RWPE2 (cell line): ENCODE measurements at places on chromosomes 13 and 19.

GRCh38 chr19:7654401-7654800 is 14.4 kb upstream of the RETN start:
- DNase-seq: no peak

- no peak for DNase-seq
Measured at GRCh38 chr13:31418186-31418585, 218.4 kb downstream of the B3GLCT start.

GRCh38 chr13:64397701-64398100 is 2832.4 kb downstream of the PCDH9 start:
- DNase-seq: no peak

- DNase-seq: no peak
Measured at GRCh38 chr19:45136507-45137178, 24.1 kb downstream of the NKPD1 start.

- DNase-seq: no peak
Measured at GRCh38 chr19:5778402-5778801, 6.1 kb downstream of the PRR22 start.

- DNase-seq: no peak
Measured at GRCh38 chr19:29753190-29753933, 38.3 kb upstream of the C19orf12 start.

DNA sequence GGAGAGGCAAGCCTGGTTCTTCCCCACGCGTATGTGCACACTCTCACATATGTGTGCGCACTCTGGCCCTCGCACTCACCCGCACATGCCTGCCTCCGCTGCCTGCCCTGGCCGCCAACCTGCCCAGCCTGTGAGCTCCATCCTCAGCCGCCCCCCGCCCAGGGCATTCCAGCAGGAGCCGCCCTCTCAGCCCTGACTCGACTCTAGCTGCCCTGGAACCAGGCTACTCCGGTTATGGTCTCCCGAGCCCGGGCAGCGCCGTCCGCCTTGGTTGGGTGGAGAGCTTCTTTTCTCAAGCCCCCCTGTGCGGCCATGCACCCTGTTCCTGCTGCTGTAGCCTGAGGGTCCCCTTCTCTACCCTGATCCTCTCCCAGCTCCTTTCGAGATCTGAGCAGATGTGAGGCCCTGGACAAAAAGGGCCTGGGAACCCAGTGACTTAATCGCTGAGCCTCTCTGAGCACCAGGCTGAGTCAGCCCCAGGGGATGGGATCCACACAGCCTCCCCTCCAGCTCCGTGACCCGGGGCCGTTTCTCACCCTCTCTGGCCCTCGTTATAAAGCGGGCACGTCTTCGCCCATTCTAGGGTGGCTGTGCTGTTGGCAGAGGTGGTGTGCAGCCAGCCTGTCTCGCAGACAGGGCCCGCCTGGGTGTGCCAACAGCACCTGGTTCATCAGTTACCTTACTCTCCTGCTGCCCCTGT is 191.5 kb downstream of the TEX29 start:
- DNase-seq: peak; percentile 56

DNA sequence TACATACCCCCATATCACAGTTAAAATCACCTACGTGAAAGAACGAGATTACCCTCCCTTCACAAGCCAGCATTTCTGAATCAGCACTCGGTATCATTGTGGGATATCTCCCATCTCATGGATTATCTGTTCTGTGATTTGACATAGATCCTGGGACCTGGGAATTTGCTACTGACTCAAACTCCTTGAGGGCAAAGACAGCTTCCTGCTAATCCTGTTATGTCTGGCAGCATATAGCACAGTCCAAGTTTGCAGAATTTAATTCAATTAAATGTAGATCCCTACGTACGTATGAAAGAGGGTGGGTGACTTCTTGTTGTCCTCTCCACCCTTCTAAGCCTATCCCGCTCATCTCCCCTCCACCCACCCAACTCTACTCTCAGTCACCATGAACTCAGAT is 476.5 kb downstream of the KLF5 start:
- no peak for DNase-seq

DNA sequence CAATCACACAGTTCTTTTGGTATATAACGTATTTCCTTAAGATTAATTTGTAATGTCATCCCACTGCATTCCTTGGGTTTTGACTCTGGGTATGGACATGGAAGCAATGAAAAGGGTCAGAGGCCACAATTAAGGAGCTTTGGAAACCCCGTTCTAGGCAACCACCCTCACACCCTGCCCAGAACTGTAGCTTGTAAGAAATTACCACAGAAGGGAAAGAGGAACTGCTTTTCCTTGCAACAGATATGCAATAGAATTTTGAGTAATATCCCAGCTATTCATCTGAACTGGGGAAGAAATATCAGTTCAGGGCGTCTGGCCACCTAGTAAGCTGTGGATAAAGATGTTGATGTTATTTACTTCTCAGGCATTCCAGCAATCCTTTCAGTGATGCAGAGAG is 985 bp upstream of the CLC start:
- no peak for DNase-seq

DNA sequence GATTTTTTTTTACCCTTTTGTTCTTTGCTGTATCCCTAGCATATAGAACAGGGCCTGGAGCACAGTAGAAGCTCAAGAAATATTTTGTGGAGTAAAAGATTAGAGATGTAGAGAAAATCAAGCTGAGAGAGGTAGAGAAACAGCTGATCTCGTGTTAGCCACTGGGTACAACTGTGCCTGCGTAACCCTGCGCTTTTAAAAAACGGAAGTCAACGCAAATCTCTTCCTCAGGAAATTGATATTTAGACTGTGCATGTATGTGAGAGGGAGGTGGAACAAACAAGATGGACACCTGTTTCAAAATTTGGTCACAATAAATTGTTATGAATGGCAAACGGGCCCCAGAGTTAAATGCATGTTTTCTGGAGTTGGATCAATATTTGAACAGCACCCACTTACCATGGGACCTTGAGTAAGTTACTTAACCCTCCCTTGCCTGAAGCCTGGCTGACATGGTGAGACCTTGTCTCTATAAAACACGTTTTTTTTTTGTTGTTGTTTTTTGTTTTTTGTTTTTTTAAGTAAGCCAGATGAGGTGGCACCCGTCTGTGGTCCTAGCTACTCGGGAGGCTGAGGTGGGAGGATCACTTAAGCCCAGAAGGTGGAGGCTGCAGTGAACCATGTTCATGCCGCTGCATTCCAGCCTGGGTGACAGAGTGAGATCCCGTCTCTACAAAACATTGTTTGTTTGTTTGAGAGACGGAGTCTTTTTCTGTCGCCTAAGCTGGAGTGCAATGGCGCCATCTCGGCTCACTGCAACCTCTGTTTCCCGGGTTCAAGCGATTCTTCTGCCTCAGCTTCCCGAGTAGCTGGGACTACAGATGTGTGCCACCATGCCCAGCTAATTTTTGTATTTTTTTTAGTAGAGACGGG is 3.3 kb upstream of the EPOR start:
- DNase-seq: no peak
